ENCODE measurements at places on chromosomes 16 and 17.

DNA sequence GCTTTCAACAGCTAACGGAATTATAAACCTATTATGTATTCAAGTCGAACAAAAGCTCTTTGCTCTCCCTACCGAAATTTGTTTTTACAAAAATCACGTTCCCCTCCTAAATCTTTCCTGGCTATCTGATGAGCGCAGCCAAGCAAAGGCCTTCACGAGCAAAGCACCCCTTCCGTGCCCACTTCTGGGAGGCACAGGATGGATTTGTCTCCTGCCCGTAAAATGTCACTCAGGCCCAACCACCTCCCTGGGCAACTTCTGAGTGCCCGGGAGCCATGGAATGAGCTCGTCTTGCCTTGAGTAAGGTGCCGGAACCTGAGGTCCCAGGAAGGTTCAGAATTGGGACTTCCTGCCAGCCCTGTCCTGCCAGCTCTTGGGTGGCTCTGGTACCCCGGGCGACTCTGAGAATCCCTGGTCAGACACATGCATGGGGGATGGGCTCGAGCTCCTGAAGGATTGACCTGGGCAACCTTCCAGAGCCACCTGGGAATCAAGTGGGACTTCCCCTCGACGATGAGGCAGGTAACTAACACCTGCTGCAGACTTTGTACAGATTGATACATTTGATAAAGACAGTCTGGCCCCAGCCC lies 19.8 kb downstream of the SLC7A5 start:
- no peak for DNase-seq

DNA sequence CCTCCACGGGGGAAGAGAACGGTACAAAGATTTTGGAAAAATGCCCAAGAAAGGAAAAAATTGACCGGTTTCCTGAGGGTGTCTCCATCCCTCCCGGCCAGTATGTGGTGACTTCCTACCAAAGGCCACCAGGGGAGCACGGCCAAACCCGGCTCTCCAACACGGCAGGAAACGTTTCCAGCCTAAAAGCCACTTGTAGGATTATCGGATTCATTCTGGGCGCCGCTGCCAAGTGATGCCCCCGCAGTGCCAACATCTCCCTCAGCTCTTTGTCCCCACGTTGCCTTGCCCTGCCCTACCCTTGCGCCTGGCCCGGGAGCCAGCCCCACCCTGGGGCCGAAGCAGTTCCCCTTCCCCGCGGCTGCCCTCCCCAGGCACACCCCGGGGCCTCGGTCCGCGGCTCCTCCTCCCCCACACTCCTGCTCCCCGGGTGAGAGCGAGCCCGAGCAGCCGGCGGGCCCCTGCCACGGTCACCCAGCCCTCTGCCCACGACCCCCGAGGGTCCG lies 688 bp downstream of the CRK start:
- DNase-seq: no peak

GRCh38 chr16:85025781-85026653 lies 1.6 kb upstream of the KIAA0513 start:
- no peak for DNase-seq

DNA sequence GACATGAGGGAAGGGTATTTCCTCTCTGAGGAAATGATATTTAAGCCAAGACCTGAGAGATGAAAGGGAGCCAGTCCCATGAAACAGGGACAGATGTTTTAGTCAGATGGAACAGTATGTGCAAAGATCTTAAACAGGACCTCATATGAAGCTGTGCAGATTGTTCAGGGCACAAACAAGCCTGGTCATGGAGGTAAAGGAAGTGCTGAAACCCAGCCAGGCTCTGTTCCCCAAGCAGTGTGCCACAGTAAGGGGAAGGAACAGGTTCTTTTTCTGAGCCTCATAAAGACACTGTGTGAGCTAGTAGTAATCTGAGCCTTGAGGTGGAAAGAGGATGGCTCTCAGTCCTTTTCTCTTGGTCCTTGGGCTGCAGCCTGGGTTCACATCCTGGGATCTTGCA lies 159.9 kb downstream of the ANKFN1 start:
- DNase-seq: no peak

GRCh38 chr16:50393416-50393815 lies 24.6 kb upstream of the BRD7 start:
- DNase-seq: no peak

GRCh38 chr17:79732804-79733691 lies 2.3 kb downstream of the ENPP7 start:
- no peak for DNase-seq

- DNase-seq: no peak
These were observed 2.7 kb downstream of the UTP18 start for GRCh38 chr17:51263006-51263405.

- DNase-seq: no peak
These were observed 18.8 kb downstream of the POLR2A start for GRCh38 chr17:7502987-7503386.

- no peak for DNase-seq
These were observed 1738.2 kb downstream of the TP53TG3F start for GRCh38 chr16:35197656-35198055.

DNA sequence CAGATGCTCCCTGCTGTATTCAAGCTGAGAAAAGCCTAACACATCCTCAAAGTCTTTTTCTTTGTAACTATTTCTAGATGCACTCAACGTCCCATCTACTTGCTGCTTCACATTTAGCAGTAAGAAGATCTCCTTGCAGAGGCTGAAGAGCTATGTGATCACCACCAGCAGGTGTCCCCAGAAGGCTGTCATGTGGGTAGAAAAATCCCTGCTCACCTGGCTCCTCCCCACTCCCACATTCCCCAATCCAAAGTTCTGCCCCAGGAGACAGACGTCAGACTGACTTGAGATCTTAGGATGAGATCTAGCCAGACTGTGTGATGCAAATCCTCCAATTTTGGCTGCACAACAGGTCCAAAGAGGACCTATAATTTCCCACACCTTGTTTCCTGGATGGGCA lies 1.1 kb downstream of the CCL13 start:
- no peak for DNase-seq

- DNase-seq: no peak
These were observed 10.3 kb downstream of the RFFL start for GRCh38 chr17:35053204-35053603.

DNA sequence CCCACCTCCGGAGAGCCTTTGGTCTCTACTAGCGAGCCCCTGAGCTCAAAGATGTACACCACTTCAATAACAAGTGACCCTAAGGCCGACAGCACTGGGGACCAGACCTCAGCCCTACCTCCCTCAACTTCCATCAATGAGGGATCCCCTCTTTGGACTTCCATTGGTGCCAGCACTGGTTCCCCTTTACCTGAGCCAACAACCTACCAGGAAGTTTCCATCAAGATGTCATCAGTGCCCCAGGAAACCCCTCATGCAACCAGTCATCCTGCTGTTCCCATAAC lies 702 bp downstream of the SPN start:
- no peak for DNase-seq

- DNase-seq: no peak
These were observed 177.2 kb downstream of the CDH8 start for GRCh38 chr16:61858988-61859387.

DNA sequence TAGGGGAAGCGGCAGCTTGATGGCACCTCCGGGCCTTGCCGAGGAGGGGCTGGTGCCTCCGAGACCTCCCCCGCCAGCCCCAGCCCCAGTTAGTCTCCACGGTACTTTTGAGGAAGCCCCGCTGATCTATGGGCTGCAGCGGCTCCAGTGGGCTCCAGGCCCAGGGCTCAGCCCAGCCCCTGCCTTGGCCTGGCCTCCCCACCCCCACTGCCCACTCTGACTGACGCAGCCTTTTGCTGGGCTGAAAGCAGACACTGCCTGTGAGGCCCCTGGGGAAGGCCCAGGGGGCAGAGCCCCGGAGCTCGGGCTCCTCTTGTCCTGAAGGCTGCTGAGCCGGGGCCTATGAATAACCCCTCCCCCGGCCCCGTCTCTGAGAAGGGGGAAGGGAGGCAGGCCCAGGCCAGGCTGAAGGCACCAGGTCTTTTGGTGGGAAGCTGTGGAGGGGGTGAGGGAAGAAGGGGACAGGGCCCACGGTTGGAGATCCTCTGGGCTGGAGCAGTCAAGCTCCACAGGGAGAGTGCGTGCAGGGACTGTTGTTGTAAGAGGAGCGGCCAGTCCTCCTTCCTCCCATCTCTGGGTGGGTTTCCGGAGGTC lies 7.5 kb upstream of the SMTNL2 start:
- DNase-seq: no peak

- DNase-seq: no peak
These were observed 33.9 kb upstream of the SNN start for GRCh38 chr16:11634312-11634711.

DNA sequence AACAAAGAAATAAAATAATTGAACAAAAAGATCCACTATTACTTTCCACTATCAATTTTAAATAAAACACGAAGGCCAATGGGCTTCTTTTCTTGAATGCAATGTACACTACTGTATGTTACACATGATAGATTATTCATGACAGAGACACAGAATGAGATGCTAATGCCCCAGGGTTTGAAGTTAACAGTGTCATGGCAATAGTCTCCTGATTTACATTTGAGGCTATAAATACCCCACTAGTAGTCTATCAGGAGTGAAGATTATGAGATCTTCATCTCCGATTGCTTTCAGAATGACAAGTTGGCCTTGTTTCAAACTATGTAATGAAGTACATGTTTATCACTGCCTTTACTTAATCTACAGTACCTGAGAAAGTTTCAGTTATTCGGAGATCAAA lies 84.4 kb downstream of the RPGRIP1L start:
- no peak for DNase-seq

- no peak for DNase-seq
These were observed 16.5 kb downstream of the FCSK start for GRCh38 chr16:70470927-70471341.

DNA sequence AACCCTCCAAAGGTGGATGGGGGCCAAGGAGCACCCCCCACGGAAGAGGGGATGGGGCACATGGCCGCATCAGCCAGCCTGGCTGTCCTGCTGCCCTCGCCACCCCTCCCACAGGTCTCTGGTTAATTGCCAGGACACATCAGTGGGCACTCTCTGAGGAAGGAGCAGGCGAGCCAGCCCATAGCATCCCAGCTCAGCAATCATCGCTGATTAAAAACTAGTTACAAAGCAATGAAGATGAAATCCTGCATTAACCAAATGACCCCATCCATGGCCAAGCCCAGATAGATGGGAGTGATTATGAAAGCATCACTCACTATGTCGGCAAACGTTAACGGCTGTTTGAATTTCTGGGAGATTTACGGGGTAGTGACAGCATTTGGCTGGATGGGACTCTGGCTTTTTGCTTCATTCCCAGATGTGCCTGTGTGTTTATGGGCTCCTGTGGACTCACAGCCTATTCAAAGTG lies 45.3 kb downstream of the CCDC182 start:
- DNase-seq: no peak

GRCh38 chr16:13453938-13454553 lies 465.9 kb upstream of the ERCC4 start:
- no peak for DNase-seq

- DNase-seq: no peak
These were observed 23.2 kb upstream of the WSCD1 start for GRCh38 chr17:6046931-6047330.

- no peak for DNase-seq
These were observed 151.3 kb downstream of the CYB561 start for GRCh38 chr17:63294776-63295175.

Data from cortex of kidney (tissue), 1 donor.